Stimulated activated CD8-positive, alpha-beta memory T cell treated with anti-CD3 and anti-CD28 coated beads, Interleukin-12 subunit alpha, Interleukin-12 subunit beta, amount 100 ng/mL, for 4 hours (primary cell): ENCODE measurements at places on chromosomes 1 and 21.

DNA sequence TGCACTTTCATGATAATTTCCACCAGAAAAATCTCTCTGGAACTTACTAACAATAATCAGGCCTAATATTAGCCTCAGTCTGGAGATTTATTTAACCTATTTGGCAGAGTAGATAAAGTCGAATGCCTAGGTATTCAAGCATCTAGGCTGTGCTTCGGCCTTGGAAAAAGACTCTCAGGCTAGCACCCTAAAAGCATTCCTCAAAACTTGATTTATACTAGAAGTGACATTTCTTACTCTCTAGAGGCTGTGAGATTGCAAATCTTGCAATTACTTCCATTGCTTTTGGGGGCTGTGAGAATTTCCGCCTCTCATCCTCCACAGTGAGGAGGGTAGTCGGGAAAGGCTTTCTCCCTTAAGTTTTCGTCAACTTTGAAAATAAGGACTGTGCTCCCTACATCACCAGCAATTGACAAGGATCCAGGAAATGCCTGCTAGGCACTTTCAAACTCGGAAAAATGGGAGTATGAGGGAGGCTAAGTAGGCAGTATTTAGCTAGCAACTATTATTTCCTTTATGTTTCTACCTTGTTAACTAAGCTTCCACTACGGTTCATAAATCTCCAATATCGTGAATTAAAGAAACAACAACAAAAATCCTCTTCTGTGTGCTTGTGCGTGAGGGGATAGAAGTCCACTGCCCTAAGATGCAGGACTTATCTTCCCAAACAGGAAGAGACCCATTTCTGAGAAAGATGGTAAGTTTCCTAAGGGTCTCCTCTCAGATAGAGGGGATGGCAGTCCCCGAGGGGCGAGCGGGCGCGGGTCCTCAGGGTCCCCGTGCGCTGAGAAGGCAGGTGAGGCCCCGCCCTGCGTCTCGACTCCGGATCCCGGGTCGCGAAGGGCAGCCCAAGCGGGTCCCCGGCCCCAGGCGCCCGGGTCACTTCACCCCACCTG lies 1.1 kb upstream of the LMO4 start:
- DNase-seq, result no peak

GRCh38 chr21:34335316-34335715 lies 28.5 kb upstream of the KCNE2 start:
- no peak for DNase-seq

- no peak for DNase-seq
Measured at GRCh38 chr1:101474039-101474665, 237.3 kb downstream of the S1PR1 start.

GRCh38 chr1:84442256-84442655 lies 36.8 kb upstream of the RPF1 start:
- DNase-seq, result no peak

DNA sequence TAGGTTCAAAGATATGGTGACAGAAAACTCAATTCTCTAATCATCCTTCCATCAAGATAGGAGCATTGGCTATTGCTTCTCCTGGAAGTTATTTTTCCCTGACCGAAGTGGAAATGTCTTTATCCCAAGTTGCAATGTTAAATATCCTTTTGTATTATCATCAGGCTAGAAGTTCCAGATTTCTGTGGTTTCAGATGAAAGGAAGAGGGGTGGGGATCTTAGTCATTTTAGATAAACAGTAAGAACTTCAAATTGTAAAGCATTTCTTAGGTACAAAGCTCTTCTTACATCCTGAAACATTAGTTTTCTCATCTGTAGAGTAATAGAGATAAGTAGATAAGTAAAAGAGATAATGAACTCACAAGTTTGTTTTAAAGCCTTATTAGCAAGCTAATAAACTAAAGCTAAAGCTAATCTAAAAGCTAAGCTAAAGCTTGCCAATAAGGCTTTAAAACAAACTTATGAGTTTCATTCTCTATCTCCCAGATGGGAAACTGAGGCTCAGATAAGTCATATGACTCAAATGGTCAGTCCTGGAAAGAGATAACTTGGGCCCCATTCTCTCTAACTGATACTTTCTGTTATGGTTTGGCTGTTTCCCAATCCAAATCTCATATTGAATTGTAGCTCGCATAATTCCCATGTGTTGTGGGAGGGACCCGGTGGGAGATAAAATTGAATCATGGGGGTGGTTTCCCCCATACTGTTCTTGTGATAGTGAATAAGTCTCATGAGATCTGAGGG lies 99.2 kb upstream of the KCNK2 start:
- DNase-seq, result no peak

DNA sequence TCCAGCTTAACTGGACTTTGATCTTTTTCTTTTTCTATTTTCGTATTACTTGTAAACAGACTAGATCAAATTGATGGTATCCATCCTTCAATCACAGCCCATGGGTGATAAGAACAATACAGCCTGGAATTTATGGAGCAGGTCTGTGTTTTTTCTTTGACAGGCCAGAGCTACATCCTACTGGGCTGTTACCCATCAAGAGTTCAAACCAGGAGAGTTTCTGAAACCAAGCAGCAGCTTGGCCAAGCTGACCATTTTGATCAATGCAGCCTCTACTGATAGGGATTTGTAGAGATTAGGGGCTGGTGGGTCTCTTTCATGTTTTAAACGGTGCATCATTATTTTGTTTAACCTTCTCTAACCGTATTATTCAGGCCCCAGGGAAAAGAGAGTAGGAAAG lies 24.3 kb upstream of the CCDC190 start:
- no peak for DNase-seq

GRCh38 chr1:201912832-201913231 lies 24.1 kb downstream of the SHISA4 start:
- DNase-seq, result no peak

GRCh38 chr1:184283999-184284398 lies 102.8 kb upstream of the C1orf21 start:
- DNase-seq, result no peak

- DNase-seq, result no peak
Measured at GRCh38 chr1:112988367-112988766, 32.4 kb upstream of the SLC16A1 start.

DNA sequence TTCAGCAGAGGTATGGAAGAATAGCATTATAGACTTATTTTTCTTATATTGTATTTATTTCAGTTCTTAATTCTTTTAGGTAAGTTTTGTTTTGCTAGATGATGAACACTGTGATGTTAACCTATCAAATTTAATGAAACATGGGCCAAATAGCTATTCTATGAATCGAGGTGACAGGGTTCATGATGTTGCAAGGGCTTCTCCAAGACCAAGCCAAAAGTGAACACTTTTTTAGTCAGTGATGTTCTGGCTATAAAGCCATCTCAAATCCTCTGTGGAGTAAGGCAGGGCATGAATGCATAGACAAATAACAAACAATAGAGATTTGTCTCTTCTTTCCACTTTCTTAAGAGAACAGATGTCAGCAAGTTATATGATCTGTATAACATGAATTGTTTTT lies 26.7 kb downstream of the C1orf146 start:
- DNase-seq, result no peak

- no peak for DNase-seq
Measured at GRCh38 chr1:65514041-65514440, 93.6 kb downstream of the LEPR start.

- no peak for DNase-seq
Measured at GRCh38 chr1:109923131-109923945, 12.7 kb downstream of the CSF1 start.

GRCh38 chr1:59699227-59699847 lies 115.4 kb upstream of the HOOK1 start:
- DNase-seq, result no peak

GRCh38 chr1:94121411-94121821 lies 468 bp upstream of the ABCA4 start:
- DNase-seq, result no peak

DNA sequence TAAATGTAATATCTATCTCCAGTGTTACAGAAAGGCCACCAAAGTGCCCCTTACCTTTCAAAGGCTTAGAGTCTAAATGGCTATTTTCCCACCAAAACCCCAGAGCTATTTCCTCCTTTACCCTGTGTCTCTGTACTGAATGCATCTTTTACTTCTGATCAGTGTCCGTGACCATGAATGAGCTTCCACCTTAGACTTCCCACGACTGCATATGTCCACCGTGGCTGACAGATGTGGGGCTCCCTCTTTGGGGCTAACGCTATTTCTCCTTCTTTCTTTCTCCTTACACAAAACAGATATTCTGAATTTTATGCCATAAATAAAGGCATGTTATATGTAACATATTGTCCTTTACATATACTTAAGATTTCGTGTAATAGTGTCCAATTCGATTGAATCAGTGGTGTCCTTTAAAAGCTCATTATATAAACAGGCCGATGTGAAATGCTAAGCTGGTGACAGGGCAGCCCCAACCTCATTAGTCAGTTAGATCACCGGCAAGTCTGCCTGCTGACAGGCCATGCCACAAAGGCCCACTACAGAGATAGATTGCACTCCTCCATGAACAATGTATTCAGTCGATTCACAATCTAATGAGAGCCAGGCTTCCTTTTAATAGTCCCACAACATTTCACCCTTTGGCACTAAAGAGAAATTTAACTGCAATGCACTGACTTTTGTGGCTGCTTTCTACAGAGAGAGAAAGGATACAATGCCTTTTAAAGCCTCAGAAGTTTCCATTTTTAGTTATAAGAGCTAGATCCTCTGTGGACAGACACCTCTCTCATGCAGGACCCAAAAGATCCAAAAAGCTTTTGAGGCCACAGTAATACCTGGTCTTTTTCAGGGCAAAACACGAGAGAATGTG lies 297.9 kb downstream of the PCP4 start:
- DNase-seq, result no peak

DNA sequence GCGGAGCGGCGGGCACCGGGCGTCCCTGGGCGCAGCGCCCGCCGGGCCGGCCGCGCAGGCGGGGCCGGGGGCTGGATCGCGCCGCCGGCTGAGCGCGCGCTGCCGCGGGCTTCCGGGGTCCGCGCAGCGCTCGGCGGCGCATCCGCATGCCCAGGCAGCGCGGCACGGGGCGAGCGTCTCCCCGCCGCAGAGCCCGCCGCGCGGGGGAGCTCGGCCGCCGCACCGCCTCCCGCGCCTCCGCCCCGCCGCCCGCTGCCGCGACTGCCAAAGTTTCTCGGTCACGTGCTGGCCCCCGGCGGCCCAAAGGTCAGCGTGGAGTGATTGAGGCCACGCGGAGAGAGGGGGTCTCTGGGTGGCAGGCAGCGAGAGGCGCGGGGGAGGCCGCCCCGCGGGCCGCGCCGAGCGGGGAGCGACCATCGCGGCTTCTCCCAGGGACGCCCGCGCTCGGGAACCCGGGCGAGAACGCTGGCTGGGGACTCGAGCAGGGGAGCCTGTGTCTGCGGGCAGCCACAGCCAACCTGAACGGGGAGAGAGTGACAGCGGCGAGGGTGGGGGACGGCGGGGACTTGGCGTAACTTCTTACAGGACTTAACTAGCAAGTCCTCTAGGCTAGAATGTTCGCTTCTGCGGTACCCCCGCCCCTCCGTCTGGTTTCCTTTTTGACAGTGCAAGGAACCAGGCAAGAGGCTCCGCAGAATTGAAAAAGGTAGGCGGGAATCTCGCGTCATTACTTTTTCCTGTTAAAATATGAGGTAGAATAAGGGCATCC lies at the start of gene ILDR2:
TSS of gene ILDR2 (minus strand) at position 180 of the 769 bp plus-strand sequence. CDS start 272 bp downstream, outside the sequence.
- peak; percentile 32 for DNase-seq

DNA sequence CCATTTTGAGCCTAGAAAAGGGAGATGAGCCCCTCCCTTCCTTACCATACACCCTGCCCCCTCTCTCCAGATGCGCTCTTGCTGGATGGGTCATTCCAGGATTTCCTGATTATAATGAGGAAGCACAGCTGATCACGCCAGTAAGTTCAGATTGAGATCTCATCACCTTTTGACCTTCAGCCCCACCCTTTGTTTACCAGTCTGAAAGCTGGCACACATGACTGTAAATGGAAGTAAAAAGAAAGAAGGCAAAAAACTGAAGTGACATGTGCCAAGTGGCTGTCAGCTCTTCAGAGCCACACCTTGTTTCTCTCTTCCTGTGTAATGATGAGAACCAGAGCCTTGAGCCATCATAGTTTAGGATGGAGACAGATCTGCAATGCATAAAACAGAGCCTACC lies 27.9 kb downstream of the S1PR1 start:
- no peak for DNase-seq

GRCh38 chr21:41055266-41055665 lies 112.7 kb upstream of the BACE2 start:
- DNase-seq, result no peak

- DNase-seq, result peak; percentile 7
Measured at GRCh38 chr1:51234721-51235425, 1.2 kb upstream of the RNF11 start.
